ENCODE measurements at places on chromosomes 2 and 18.

- DNase-seq = no peak
Measured at GRCh38 chr2:114717049-114717448, 274.6 kb downstream of the DPP10 start.

- DNase-seq = no peak
Measured at GRCh38 chr18:32238635-32239268, 48.9 kb downstream of the MEP1B start.

DNA sequence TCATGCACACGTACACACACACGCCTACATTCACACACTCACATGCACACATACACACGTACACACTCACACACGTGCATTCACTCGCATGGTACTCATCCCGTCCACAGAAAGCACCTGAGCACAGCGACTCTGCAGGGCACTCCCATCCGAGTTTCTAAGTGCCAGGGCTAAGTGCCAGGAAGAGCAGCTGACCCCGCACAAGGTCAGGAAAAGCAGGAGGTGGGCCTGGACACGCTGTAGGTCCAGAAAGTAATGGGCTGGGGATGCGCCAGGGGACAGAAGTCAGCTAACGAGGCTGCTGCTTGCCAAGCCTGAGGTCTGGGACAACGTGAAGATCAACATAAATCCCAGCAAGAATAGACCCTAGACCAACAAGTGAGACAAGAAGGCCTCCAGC, 15.8 kb downstream of the ADI1 start:
- DNase-seq = no peak

DNA sequence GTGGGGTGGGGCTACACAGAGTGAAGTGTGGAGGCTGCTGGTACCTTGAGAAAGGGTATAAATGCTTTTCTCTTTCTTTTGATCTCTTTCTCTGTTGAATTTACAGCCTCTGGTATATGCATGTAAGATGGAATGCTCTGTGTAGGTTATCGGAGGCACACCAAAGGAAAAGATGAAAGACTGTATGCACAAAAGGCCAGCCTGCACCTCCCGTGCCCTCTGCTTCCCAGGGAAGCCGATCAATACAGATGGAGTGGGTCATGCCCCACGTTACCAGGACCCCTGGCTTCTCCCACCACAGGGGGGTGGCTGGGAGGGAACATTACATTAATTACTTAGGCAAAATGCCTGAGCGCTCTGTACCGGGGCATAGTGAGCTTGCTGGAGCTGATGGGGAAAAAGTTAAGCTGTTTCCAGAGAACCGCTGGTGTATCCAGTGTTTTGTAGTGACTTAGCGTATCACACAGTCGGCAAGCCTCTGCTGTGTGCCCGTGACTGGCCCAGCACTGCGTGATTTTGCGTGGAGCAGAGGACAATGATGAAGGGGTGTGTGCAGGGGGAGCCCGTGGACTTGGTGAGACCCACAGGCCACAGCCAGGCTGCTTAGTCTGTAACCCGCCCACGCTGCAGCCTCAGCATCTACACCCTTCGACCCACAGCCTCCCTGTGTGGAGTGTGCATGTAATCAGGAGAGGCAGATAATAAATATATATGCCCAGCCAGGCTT, 8.0 kb downstream of the ALLC start:
- DNase-seq = no peak

Data from NCI-H2107 (cell line).